ENCODE measurements at places on chromosomes 7 and 10. TPM values are rescaled to one million over a fixed set of nuclear protein-coding genes. Genes with fewer than 3 reads are reported as not detected.

GRCh38 chr7:79241288-79242060 is 212.0 kb downstream of the MAGI2 start:
- peaks cover 9% of the 10 kb centered on the region for H3K4me1 ChIP-seq
- H3K4me3 ChIP-seq: no peak overlapping the region
- H3K36me3 ChIP-seq: no peaks in the 10 kb centered on the region
- DNase-seq: no peak
- no peaks in the 10 kb centered on the region for H3K27me3 ChIP-seq
- no peak overlapping the region for H3K27ac ChIP-seq

- peak overlapping the region; percentile 83 for H3K27ac ChIP-seq
- no peak for DNase-seq
- H3K4me1 ChIP-seq: peaks cover 16% of the 10 kb centered on the region
- H3K36me3 ChIP-seq: no peaks in the 10 kb centered on the region
- no peak overlapping the region for H3K4me3 ChIP-seq
Measured at GRCh38 chr7:151735186-151735850, 141.6 kb downstream of the PRKAG2 start.

NKX2-3 gene
- 5.8 TPM for polyA plus RNA-seq

MSMB gene
- not detected for polyA plus RNA-seq

CEP41 gene
- 2.8 TPM for polyA plus RNA-seq

USP6NL gene
- 10.7 TPM for polyA plus RNA-seq

DNA sequence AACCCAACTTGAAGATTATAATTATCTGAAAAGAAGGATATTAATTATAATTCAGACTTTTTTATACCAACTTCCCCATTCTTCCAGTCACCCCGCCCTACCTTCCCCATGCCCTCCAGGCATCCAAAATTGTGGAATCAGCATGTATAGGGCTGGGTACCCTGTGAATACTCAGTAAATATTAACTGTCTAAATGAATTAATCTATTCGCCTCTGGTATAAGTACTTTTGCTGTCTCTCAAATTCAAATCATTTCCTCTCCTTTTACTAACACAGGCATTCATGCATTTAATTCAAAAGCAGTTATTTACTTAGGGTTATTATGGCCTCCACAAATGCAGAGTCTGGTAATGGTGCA is 26.5 kb upstream of the GOT1 start:
- no peaks in the 10 kb centered on the region for H3K27me3 ChIP-seq
- no peak overlapping the region for H3K4me3 ChIP-seq
- no peaks in the 10 kb centered on the region for H3K4me1 ChIP-seq
- H3K36me3 ChIP-seq: no peaks in the 10 kb centered on the region
- H3K27ac ChIP-seq: no peak overlapping the region

GRCh38 chr7:43782768-43783555 is 24.5 kb downstream of the BLVRA start:
- H3K27ac ChIP-seq: peak overlapping the region; percentile 82
- H3K27me3 ChIP-seq: no peaks in the 10 kb centered on the region
- peaks cover 53% of the 10 kb centered on the region for H3K4me1 ChIP-seq
- DNase-seq: peak; percentile 6
- H3K36me3 ChIP-seq: peaks cover 8% of the 10 kb centered on the region

DNA sequence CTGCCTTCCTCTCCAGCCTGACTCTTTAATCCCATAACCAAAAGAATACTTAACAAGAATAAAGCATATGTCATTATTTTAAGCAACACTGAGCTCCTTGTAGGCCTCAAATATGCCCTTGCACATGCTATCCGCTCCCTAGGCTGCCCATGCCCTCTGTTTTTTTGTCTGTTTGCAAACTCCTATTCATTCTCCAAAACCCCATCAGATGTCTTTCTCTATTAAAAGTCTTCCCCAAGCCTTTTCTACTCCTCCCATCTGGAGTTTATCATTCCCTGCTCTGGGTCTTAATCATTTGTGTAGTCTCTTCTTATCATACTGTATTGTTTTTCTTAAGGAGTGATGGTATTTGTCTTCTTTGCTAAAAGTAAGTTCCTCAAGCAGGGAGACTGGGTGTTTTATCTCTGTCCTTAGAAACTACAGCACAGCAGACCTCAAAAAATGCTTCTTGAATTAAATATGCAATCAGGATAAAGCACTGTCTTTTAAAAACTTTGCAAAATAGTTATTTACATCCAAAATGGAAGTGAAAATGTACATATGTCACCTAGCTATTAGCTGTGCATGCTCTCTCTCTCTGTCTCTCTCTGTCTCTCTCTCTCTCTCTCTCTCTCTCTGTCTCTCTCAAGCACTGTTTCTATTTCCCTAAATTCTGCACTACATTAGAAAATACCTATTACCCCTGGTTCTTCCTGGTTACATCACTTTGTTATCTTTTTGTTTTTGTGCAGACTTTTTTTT is 56.5 kb upstream of the OPALIN start:
- H3K4me3 ChIP-seq: no peak overlapping the region
- peaks cover 27% of the 10 kb centered on the region for H3K4me1 ChIP-seq
- DNase-seq: no peak
- H3K36me3 ChIP-seq: no peaks in the 10 kb centered on the region
- H3K27ac ChIP-seq: no peak overlapping the region

PPP1R17 gene
- polyA plus RNA-seq: not detected

- DNase-seq: no peak
- H3K27me3 ChIP-seq: no peaks in the 10 kb centered on the region
- no peaks in the 10 kb centered on the region for H3K4me1 ChIP-seq
- H3K27ac ChIP-seq: no peak overlapping the region
- H3K36me3 ChIP-seq: no peaks in the 10 kb centered on the region
- no peak overlapping the region for H3K4me3 ChIP-seq
Measured at GRCh38 chr10:10259013-10259412, 758.7 kb upstream of the CELF2 start.

GRCh38 chr7:17660116-17660515 is 280.2 kb downstream of the SNX13 start:
- H3K27me3 ChIP-seq: no peaks in the 10 kb centered on the region
- no peaks in the 10 kb centered on the region for H3K36me3 ChIP-seq
- peaks cover 14% of the 10 kb centered on the region for H3K4me1 ChIP-seq
- no peak for DNase-seq
- H3K27ac ChIP-seq: no peak overlapping the region

GPR26 gene
- polyA plus RNA-seq: not detected

GNGT1 gene
- polyA plus RNA-seq: not detected

GRCh38 chr7:144873316-144873845 is 37.5 kb upstream of the TPK1 start:
- H3K4me1 ChIP-seq: no peaks in the 10 kb centered on the region
- no peak overlapping the region for H3K27ac ChIP-seq
- H3K27me3 ChIP-seq: no peaks in the 10 kb centered on the region

DNA sequence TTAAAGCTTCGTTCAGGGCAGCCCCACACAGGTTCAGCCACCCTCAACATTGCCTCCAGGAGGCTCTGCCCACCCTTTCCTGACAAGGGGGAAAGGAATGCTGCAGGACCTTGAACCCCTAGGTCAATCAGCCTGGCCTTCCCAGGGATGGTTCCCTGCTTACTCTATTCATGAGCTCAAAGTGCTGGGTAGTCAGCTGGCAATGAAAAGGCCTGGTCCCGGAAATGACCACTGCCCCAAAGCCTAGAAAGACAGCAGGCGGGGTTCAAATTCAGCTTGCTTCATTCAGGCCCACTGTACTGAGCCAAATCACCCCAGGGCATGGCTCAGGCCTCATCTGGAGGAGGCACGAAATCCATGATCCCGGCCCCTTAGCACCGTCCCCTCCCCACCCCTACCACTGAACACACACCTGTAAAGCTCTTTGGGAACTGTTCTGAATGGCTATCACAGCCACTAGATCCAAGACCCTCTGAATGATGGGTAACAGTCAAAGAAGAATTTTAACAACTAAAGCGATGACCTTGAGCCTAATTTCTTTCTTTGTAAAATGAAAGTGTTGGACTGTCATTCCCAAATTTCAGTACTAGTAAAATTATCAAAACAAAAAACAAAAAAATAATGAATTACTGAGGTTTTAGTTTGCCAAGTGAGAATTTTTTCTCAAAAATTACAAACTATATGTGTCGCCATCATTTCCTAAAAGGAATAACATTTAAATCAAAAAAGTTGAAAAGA is 1.0 kb downstream of the URGCP start:
- H3K27ac ChIP-seq: peak overlapping the region; percentile 88
- no peaks in the 10 kb centered on the region for H3K36me3 ChIP-seq
- H3K27me3 ChIP-seq: no peaks in the 10 kb centered on the region
- H3K4me1 ChIP-seq: peaks cover 19% of the 10 kb centered on the region
- no peak for DNase-seq

CYP3A4 gene
- 3.6 TPM for polyA plus RNA-seq

EMX2 gene
- polyA plus RNA-seq: not detected

GRCh38 chr10:80460399-80461207 is 6.5 kb downstream of the TSPAN14 start:
- DNase-seq: peak; percentile 81
- no peak overlapping the region for H3K4me3 ChIP-seq
- H3K4me1 ChIP-seq: no peaks in the 10 kb centered on the region
- H3K27ac ChIP-seq: peak overlapping the region; percentile 74

GRCh38 chr10:96656198-96656577 is 64.1 kb downstream of the PIK3AP1 start:
- H3K4me1 ChIP-seq: no peaks in the 10 kb centered on the region

DNA sequence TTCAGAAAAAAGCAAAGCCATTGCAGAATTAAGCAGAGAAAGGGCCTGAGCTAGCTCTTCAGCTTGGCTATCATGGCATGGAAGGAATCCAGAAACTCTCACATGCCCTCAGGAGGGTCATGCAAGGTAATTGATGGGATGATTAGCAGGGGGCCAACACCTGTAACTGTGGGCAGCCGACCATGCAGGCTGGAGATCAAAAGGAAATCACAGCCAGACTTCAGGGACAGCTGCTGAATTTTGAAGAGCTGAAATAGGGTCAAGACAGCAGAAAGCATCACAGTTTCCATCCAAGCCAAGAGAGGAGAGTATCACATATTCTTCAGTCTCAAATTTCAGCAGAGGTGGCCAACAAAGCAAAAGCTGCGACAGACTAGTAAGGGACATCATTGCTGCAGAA is 239.6 kb upstream of the STEAP1 start:
- no peaks in the 10 kb centered on the region for H3K36me3 ChIP-seq
- DNase-seq: no peak
- no peaks in the 10 kb centered on the region for H3K4me1 ChIP-seq
- no peak overlapping the region for H3K27ac ChIP-seq
- no peak overlapping the region for H3K4me3 ChIP-seq

ADK gene
- 19.0 TPM for polyA plus RNA-seq

DNA sequence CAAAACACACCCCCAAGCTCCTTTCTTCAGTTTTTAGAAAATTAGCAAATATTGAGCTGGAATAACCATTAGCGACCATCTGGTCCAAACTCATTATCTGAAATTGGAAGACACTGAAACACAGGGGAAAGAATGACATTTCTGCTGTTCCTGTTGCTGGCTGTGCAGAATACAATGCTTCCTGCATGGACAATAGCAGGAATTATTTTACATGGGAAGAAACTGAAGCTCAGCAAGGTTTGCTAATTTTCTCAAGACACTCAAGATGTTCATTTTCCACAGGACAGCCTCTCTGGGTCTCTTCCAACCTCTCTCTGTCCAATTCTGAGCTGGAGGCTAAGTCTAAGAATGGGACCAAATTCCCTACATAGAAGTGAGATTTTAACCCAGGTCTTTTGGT is 81.9 kb upstream of the TNS3 start:
- no peaks in the 10 kb centered on the region for H3K27me3 ChIP-seq
- H3K4me1 ChIP-seq: no peaks in the 10 kb centered on the region
- no peak overlapping the region for H3K4me3 ChIP-seq
